Smooth muscle cell of the brain vasculature (primary cell): ENCODE measurements at places on chromosomes 6 and 20.

- no peak for DNase-seq
Measured at GRCh38 chr20:37363221-37364012, 17.5 kb downstream of the SRC start.

DNA sequence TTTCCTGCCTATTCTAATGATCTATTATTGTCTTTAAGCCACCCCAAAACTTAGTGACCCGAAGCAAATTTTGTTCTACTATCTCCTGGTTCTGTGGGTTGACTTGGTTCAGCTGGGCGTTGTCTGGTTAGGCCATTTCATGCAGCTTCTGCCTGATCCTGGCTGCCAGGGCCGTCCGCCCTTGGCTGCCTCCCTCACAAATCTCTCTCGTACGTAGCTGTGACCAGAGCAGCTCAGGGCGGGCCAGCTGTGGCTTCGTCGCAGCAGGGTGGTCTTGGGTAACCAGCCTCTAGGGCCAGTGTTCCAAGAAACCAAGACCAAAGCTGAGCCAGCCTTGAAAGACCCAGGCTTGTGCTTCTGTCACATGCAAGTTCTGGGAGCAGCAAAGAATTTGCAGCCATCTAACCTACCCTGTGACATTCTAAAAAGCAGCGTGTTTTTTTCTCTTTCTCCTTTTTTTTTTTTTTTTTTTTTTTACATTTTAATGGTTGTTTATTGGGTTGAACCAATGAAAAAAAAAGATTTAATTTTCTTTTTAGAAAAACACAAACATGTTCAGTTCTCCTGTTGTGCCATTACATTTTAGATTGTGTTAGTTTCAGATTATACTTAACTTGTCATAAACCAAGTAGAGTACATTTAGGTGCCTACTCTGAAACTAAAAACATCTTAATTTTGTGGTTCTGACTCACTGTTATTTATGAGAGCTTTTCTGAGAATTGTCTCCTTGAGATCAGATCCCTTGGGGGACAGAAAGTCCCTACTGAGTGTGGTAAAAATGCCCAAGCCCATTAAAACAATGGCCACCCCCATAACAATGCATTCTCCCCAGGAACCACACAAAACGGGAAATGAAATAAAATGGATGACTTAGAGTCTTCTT is 83.9 kb downstream of the ZDHHC14 start:
- DNase-seq, result no peak

GRCh38 chr6:129281168-129281796 is 398.3 kb downstream of the LAMA2 start:
- no peak for DNase-seq

- no peak for DNase-seq
Measured at GRCh38 chr6:16730738-16731477, 30.4 kb downstream of the ATXN1 start.

DNA sequence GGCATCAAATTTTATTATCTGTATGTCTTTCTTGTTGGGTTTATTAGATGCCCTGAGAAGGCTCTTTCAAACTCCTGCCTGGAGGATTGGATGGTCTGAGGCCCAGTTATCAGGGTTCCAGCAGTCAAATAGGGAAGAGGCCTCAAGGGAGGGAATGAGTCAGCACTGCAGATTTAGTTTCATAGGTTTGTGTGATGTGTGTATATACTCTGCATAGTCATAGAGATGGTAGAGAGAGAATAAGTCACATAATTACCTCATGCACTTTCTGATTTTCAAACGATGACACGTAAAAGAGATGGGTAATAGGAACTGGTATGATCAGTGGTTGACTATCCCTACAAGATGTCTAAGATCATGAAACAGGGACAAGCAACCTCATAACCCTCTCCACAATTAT is 82.1 kb downstream of the ADAT2 start:
- no peak for DNase-seq

GRCh38 chr6:25717866-25718740 is 36.4 kb upstream of the SLC17A4 start:
- DNase-seq, result peak; percentile 7

- DNase-seq, result no peak
Measured at GRCh38 chr20:49594143-49594930, 26.4 kb upstream of the PTGIS start.

DNA sequence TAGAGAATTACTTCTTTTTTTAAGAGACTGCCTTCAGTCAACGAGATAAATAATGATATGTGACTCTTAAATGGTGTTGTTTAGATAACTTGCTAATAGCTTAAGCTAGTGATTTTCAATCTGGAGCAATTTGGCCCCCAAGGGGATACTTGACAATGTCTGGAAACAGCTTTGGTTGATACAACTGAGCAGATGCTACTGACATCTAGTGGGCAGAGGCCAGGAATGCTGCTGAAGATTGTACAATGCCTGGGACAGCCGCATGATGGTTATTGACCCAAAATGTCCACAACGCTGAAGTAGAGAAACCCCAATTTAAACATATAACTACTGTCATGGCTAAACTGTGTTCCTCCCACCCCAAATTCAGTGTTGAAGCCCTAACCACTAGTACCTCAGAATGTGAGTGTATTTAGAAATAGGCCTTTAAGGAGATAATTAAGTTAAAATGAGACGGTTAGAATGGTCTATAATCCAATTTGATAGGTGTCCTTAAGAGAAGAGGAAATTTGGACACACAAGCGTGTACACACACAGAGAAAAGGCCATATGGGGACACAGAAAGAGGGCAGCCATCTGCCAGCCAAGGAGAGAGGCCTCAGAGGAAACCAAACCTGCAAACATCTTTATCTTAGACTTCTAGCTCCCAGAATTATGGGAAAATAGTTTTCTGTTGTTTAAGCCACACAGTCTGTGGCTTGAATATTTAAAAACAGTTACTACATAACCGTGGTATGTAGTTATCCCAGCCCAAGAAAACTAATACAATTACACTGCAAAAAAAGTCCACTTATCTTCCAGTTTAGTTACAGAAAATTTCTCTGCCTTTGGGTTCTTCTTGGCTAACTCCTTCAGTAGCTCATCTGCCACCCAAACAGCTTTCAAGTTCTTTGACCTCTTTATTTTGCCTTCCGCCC is 22.2 kb downstream of the RWDD2A start:
- peak; percentile 46 for DNase-seq

DNA sequence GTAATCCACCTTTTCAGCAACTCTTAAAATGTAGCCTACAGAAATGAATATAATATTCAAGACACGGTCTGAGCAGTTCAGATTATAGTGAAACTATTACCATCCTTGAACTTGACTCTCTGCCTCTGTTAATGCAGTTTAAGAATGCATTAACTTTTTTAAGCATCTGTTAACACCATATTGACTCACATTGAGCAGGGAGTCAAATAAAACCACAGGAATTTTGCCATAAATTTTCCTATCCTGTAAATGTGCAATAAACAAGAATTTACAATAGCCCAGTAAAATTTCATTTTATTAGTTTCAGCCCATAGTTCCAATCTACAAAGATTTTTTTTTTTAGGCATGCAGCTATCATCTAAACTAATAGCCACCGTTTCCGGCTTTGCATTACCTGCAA is 239.2 kb upstream of the DEFB112 start:
- no peak for DNase-seq

DNA sequence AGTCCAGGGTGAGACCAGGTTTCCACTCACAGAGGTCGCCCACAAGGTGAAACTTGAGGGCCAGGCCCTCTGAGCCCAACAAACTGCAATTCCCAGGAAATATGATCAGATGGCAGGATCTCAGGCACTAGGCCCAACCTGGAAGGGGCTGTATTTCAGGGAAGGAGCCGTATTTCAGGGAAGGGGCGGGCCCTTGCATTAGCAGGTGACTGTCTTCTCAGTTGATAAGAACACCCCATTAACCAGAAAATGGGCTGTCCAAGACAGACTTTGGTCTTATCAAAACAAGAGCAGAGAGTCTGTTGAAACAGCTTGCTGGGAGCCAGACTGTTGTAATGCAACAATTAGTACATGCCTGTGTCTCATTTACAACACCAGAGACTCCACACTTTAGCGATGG is 10.9 kb upstream of the BNIP5 start:
- DNase-seq, result no peak

GRCh38 chr6:105001906-105002305 is 45.0 kb downstream of the LIN28B start:
- DNase-seq, result no peak

DNA sequence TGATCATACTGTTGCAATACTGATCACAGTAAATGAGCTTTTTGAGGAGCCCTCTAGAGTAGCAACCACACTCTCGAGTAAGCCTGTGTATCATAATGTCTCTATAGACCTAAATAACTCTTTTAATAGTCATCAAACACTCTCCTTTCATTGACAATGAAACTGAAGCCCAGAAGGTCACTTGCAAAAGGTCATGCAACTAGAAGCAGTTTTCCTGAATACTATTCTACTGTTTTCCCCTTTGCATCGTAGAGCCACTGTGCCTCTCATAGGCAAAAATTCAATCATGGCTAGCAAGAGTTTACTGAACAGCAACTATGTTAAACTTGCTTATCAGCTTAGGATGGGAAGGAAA is 105.3 kb downstream of the HIVEP2 start:
- DNase-seq, result no peak

- DNase-seq, result no peak
Measured at GRCh38 chr6:15274692-15275387, 29.0 kb downstream of the JARID2 start.

DNA sequence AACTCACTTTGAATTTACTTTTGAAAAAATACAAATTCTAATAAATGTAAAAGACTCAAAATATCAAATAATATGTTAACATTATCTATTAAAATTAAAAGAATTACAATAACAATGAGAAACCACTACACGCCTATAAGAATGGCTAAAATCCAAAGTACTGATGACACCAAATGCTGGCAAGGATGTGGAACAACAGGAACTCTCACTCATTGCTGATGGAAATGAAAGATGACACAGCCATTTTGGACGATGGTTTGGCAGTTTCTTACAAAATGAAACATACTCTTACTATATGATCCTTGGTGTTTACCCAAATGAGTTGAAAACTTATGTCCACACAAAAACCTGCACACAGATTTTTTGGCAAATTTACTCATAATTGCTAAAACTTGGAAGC is 15.6 kb upstream of the STX11 start:
- DNase-seq, result no peak

DNA sequence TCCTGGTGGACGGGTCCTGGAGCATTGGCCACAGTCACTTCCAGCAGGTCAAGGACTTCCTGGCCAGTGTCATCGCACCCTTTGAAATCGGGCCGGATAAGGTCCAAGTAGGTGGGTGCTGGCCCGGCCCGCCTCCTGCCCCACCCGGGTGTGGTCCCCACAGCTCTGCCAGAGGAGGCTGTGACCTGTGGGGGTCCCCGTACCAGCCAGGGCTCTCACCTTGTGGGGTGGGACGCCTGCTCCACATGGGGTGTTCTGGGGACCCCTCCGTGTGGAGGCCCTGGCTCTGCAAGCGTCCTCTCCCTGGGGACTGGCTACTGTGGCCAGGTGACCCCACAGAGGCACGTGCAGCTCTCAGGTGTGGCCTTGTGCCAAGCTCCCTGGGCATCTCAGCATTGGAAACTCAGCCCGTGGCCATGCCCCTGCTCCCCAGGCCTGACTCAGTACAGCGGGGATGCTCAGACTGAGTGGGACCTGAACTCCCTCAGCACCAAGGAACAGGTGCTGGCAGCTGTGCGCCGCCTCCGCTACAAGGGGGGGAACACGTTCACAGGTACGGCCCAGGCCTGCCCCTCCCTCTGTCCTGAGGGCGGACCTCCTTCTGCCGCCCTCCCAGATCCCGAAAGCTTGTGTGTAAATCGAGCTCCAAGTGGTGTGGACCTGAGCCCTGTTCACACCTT is 14.7 kb downstream of the COL20A1 start:
- DNase-seq, result no peak

GRCh38 chr20:48364688-48365421 is 462.9 kb downstream of the PREX1 start:
- no peak for DNase-seq

DNA sequence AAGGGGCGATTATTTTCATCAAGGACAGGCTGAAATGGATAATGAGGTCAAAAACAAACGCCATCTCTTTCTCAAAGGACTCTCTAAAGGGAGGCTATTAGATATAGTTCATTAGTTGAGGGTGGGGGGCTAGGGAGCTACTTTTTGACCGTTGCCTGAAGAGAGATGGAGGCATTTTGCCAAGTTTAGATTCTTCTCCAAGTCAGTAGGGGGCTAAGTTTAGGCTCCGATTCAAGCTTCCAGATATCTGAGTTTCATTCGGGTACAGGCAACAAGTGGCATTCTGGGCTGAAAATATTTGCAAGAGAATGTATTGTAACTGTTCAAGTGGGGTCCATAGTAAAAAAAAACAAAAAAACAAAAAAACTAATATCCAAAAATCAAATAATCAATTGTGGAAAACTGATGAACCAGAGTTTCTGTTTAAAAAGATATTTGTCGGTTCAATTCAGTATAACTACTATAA is 43.4 kb upstream of the PIM1 start:
- DNase-seq, result no peak

DNA sequence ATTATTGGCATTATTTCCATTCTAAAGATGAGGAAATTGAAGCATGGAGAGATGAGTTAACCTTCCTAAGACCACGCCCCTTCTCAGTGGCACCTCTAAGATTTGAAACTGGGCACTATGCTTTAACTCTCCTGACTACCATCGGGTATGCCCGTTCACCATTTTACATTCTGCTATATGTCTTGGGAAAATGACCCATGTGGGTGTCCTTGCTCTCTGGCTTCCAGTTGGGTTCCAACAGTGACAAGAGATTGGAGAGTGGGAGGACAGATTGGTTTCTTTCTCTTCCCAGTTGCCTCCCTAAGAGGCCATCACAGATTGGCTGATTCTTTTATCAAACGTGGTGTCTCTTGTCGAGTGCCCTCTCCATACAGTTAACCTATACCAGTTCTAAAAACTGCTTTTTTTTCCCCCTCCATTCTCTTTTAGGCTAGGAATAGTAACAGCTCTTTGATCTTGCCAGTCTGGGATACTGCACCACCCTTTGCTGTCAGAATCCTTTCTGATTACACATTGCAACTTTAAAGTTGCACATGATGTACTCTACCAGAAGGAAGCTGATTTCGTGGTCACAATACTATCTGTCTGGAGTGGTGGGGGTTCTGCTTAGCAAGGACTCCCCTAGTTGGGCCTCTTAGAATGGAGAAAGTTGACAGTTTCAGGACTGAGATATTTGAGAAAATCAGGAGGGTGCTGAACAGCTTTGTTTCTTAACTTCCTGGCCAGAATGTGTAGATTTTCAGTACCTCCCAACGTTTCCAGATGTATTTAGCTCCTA is 88.0 kb upstream of the ELOVL5 start:
- DNase-seq, result no peak
